SW480 (cell line): ENCODE measurements at places on chromosomes 6 and 20.
A peak's percentile ranks its signal among the peaks of the same experiment; 100 is the strongest.

DNA sequence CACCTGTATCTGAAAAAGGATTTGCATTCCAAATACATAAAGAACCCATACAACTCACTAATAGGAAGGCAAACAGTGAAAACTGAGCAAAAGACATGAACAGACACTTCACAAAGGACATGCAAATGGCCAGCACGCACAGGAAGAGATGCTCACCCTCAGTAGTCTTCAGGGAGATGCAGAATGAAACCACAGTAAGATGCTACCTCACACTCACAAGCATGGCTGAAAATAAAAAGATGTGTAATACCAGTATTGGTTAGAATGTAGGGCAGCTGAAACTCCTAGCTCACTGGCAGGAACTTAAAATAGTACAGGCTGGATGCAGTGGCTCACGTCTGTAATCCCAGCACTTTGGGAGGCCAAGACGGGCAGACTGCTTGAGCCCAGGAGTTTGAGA lies 64.6 kb downstream of the SNX5 start:
- DNase-seq, result no peak

DNA sequence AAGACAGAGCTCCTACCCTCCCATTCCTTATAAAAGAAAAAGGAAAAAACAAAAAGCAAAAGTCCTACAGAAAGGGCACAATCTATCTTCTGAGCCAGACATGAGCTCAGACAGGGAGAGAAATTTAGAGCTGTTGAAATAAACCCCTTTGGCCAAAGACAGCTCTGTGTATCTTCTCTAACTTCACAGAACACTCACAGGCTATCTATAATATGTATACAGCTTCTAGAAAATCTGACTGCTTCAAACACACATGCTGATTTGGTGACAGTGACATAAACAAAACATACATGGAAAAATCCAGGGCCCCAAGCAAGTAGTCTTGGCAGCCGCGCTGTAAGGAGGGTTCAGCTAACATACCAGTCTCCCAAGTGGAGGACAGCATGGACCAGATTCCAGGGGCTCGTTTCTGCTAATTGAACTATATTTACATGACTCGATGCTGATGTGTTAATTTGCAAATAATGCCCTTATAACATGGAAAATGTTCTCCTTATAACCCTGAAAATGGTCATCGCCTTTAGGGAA lies 37.0 kb downstream of the MTFR2 start:
- no peak for DNase-seq

- DNase-seq, result no peak
Measured at GRCh38 chr6:93916716-93917115, 497.4 kb upstream of the EPHA7 start.

GRCh38 chr20:49969234-49969633 lies 13.5 kb upstream of the SNAI1 start:
- peak; percentile 59 for DNase-seq

GRCh38 chr6:45003387-45003786 lies 324.7 kb upstream of the RUNX2 start:
- DNase-seq, result no peak

DNA sequence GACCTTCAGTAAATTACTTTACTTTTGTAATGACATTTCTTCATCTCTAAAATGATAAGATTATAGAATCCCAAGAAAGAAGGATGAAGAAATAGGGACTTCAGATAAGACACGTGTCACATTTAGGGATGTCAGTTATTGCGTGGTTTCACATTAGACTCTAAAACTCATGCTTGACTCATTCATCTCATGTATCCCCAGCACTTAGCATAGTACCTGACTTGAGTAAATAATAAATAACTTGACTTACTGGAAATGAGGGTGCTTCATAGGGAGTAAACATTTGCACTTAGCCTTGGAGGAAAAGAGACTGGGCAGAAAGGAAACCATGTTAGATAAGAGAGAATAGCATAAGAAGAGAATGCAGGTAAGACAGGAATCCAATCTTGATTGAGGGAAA lies 37.2 kb downstream of the VTA1 start:
- DNase-seq, result no peak

DNA sequence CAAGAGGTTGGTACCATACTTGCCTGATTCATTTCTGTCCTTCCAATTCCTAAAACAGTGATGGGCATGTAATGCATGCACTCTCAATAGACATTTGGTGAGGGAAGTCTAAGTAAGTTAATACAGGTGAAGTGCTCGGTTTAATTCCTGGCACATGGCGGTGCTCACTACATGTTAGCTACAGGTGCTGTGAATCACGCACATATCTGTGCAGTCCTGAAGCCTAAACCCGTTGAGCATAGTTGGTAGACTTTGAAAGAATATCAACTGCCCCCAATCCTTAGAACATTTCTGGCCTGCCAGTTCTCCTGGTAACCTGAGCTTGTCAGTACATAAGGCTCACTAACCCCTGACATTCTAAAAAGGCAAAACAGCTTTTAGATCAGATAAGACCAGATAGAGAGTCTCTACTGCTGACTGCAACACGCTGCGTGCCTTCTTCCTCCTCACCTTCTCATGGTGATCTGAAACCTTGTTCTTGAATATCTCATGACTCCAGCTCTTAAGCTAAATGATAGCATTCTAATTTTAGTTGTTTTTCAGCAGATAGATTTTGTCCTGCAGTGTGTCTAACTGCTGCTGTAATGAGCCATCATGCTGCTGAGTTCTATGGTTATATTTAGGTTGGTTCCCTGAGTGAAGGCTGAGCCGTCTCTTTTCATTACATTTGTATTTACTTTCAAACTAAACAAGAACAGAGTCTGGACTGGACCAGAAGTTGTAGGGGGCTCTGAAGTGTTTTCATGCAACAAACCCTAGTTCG lies 328.5 kb upstream of the QKI start:
- no peak for DNase-seq

GRCh38 chr6:131823276-131823902 lies 15.6 kb downstream of the ENPP1 start:
- no peak for DNase-seq

GRCh38 chr20:19692100-19692499 lies 66.0 kb upstream of the RIN2 start:
- DNase-seq, result no peak

GRCh38 chr6:154894902-154895301 lies 100.2 kb upstream of the TIAM2 start:
- no peak for DNase-seq

DNA sequence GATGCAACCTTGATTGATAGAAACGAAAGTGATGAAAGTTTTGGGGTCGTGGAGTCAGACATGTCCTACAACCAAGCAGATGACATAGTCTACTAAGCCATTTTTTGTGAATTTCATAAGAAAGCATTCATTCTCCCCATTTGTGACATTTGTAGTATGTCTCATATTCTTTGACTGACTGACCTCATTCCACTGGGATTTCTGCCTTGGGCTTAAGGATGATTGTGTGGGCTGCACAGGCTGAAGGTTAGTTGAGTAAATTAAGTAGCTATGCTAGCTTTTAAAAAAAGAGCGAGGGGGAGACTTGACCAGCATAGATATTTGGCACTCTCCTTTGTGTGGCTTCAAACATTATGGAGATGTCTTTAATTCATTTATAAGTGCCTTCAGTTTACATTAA lies 28.9 kb downstream of the STMND1 start:
- DNase-seq, result no peak

GRCh38 chr20:10708351-10709185 lies 34.8 kb upstream of the JAG1 start:
- no peak for DNase-seq

GRCh38 chr20:62617711-62618483 lies 24.4 kb upstream of the SLCO4A1 start:
- peak; percentile 49 for DNase-seq

GRCh38 chr6:44966449-44967092 lies 361.6 kb upstream of the RUNX2 start:
- DNase-seq, result peak; percentile 16
